ENCODE measurements at places on chromosomes 4 and X.

DNA sequence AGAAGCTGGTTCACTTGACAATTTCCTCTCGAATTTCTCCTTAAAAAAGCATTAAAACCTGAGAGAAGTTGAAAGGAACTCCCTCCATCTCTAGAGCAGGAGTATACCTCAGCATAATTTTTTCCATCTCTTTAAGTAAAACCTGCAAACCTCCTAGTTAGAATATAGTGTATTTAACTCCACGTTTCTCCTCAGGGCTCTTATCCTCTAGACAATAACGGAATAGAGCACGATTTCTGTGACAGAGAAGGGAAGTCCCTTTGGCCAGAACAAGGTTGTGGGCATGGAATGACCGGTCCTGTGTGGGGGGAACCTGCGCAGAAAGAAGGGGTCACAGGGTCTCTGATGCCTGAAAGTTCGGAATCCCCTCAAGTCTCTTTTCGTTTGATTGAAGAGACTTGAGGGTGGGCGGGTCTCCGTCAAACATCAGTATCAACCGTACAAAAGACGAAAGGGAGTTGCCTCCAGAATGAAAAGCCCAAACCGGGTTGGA is 697 bp downstream of the ZNF280C start:
- DNase-seq = no peak

- no peak for DNase-seq
These were observed 145.7 kb downstream of the MAGEB17 start for GRCh38 chrX:16312761-16313623.

- DNase-seq = no peak
These were observed 10.2 kb upstream of the ATP6AP2 start for GRCh38 chrX:40570346-40571093.

DNA sequence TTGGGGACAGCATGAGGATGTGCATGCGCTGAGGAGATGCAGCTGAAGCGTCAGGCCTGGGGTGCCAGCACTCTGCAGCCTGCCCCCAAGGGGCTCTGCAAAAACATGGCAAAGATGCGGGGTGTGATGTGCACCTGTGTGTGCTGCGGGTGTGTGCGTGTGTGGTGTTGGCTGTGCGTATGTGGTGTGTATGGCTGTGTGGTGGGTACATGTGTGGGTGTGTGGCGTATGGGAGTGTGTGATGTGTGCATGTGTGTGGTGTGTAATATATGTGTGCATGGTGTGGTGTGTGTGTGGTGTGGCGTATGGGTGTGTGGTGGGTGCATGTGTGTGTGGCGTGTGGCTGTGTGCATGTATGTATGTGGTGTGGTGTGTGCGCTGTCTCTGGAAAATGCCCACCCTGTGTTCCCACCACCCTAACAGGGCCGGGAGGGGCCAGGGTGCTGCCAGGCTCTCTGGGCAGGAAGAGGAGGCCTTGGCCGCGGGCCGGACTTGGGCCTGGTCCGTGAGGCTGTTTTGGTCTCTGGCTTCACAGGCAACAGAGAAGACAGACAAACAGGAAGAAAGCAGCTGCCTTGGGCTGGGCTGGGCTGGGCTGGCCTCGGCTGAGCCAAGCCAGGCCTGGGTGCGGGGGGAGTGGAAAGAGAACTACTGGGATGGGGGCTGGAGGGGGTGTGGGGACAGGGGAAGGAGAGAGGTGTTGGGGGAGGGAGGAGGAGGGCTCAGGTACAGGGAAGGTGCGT is 1.1 kb upstream of the AVPR2 start:
- DNase-seq = no peak

DNA sequence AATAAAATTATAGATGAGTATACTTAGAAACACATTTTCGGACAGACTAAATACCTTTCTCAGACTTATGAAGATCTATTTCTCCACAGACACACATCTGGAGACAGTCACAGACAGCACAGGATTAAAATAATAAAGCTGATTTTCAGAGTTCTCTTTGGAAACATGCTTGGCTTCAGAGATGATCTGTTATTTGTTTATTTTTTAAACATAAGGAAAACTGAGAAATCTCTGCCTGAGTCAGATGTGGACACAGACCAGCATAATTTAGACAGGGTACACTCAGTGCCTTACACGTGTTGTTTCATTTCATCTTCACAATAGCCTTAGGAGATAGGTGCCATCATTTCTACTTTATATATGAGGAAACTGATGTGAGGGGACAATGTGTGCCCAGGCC is 92.1 kb downstream of the SLC9A7 start:
- DNase-seq = no peak

GRCh38 chrX:9642270-9642995 is 123.2 kb downstream of the GPR143 start:
- no peak for DNase-seq

DNA sequence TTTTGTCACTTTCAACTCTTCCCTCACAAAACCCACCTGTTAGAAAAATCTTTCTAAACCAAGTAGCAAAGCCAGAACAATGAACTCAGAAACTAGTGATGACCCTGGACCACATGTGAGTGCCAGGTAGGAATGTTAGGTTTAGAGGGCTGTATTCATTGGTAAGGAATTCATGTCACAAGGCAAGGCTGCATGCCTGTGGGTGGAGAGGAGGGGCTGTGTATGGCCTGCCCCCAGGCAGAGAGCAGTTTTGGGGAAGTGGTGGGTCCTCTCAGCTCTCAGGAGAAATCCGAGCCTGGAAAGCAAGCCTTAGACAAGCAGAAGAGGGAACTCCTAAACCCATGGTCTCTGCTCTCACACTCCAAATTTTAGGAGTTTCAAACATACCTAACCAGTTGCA is 2.4 kb downstream of the RNF175 start:
- no peak for DNase-seq

- DNase-seq = no peak
These were observed 60.2 kb upstream of the RPS6KA6 start for GRCh38 chrX:84248226-84248625.

GRCh38 chr4:170248029-170248428 is 158.3 kb upstream of the AADAT start:
- no peak for DNase-seq

GRCh38 chrX:115583496-115584004 is 22.6 kb downstream of the PLS3 start:
- no peak for DNase-seq

GRCh38 chrX:40265936-40266335 is 168.2 kb upstream of the BCOR start:
- DNase-seq = no peak

DNA sequence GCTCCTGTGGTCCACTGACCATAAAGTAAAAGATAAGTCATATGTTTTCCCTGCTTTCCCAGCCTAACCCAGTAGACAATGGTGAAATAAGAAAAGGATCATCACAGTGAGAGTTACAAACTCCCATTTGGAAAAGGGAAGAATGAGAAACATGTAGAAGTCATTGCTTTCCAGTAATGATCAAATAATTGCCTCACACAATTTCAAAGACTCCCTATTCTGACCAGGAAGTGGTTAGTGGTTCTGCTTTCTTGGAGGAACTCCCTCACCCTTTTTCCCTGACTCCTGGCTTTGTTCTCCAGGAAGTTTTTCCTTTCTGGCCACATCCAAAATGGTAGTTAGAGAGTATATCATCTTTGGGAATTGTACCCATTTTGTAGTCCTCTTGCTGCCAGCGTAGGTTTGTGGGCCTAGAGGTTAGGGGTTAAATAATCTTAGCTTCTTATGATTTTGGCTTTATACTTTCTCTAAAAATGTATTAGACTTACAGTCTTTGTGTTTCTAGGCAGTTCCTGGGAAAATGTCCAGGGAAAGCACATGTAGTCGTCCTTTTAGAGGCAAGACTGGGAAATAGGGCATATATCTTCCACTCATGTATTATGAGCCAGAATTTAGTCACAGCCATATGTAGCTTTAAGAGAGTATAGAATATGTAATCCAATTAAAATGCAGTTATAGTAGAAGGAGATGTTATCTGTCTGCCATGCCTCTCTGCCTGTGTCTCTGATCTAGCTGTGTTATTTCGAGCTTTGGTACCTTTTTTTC is 10.5 kb downstream of the VAMP7 start:
- no peak for DNase-seq

GRCh38 chr4:179196511-179196910 is 1754.3 kb upstream of the AGA start:
- DNase-seq = no peak

DNA sequence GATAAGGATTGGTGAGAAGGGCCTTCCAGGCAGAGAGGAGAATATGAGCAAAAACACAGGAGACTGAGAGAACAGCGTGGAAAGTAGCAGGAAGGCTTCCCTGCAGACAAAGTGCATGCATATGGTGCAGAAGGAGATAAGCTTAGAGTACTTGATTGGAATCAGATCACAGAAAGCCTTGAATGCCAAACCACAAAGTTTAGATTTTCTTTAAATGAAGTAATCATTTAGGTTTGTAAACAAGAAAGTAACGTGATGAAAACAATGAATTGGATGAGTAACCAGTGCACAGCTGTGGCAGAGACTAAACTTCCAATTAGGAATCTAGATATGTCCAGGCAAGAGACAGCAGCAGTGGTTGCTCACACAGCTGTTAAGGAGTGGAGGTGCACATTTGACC is 83.8 kb upstream of the C1QTNF7 start:
- DNase-seq = no peak

DNA sequence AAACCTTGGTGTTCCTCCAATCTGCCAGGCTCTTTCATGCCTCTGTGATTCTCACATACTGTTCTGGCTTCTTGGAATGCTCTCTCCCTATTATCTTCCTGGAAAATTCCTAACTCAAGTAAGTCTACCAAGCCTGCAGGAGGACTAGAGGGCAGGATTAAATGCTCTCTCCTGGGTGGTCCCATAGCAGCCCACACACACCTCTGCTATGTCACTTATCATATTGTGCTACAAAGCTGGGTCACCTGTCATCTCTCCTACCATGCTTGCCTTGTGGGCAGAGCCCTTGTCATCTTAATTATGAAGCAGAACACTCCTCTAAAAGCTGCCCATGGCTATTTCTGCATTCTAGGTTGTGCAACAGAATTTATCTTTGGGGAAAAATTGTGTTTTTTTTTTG is 344.5 kb upstream of the NOCT start:
- DNase-seq = no peak

GRCh38 chrX:100418556-100418955 is 8.5 kb upstream of the PCDH19 start:
- DNase-seq = no peak

DNA sequence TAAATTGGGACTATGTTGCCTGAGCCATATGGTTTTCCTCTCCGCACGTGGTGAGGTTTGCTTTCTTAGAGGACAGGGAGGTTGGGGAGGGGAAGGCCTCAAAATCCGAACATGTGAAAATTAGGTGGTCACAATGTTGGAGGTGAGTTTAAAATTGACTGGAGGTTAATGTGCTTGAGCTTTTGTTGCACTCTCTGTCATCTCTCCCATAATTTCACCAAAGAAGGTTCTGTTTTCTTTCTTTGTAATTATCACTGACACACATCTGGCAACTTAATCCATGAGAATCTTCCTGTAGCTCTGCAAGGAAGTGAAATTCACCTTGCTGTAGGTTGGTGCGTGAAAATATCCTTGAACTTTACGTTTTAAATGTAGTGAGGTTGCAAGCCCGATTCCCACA is 225.5 kb downstream of the PDGFC start:
- no peak for DNase-seq

GRCh38 chr4:21457086-21457840 is 491.3 kb downstream of the KCNIP4 start:
- DNase-seq = no peak

DNA sequence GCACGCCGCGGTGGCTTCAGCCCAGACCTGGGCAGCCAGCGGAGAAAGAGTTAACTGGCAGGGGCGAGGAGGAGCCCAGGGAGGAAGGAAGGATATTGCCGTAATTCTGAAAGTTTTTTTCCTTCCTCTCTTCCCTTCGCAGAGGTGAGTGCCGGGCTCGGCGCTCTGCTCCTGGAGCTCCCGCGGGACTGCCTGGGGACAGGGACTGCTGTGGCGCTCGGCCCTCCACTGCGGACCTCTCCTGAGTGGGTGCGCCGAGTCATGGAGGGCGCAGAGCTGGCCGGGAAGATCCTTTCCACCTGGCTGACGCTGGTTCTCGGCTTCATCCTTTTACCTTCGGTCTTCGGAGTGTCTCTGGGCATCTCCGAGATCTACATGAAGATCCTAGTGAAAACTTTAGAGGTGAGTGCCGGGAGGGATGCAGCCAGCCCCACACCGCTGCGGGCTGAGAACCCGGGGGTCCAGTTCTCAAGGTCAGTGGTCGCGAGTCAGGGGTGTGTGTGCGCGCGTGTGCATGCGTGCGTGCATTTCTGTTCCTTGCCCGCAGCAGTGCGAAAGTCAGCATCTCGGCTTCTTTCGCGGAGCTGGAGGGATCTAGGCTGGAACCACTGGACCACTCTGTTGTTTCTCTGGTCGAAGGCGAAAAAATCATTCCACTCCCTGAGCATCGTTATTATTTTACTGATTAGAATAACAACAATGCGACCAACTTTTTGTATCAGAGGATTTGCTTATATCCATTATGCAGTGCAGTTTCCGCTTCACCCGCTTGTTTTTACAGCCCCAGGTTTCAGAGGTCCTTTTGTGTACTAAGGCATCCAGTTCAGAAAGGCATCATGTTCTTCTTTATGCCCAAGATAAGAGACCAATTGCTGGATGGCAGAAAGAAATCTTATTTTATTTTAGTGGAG is 709 bp downstream of the GPAT3 start:
- no peak for DNase-seq

- no peak for DNase-seq
These were observed 192.5 kb downstream of the SOWAHB start for GRCh38 chr4:76705472-76705871.

GRCh38 chr4:133154725-133155124 is 5.6 kb downstream of the PCDH10 start:
- peak; percentile 39 for DNase-seq

DNA sequence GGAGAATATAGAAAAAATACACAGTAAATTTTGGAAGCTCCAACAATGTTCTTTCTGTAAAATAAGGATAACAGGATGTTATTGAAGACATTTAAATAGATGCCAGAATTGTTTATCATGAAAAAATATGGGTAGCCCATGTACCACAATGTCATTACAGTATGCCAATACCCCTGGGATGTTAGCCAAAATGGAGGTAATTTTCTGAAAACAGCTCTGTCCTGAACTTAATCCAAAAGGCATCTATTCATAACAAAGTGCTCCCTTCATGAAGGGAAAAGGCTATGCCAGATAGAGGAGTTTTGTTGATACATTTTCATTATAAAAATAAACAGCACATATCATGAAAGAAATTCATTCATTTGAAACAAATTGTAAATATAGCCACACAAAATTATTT is 1902.6 kb upstream of the AGA start:
- no peak for DNase-seq
